ENCODE measurements at places on chromosomes 1 and 21.

GRCh38 chr1:84365225-84366221, 32.8 kb upstream of the DNASE2B start:
- DNase-seq: no peak

DNA sequence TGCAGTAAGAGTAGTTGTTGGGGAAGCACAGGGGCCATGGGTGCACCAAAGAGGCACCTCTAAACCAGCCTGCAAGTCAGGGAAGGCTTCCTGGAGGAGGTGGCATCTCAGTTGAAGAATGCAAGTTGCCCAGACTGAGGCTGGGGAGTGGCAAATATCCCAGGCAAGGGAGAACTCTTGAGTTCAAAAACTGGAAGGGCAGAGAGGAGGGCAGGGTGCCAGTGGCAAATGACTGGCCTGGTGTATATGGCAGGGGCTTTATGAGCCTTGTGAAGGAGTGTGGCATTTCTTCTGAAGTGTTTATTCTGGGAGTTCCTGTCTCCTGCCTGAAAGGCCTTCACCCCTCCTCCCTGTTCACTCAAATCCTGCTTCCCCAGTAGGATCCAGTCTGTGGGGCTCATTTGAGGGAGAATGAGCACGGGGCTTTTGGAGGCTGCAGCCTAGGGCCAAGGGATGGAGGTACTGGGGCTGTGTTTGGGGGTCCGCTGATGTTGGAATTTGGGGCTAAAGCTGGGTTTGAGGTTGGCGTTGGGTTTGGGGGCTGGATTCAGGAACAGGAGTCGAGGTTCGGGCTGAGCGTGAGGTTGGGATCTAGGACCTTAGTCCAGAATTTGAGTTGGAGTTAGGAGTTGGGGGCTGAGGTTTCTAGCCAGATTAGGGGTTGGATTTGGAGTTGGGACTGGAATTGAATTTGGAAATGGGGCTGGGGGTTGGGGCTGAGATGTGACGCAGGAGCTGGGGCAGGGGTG, at the start of gene TMEM125:
Gene TMEM125 (plus strand): TSS at position 357 of the 749 bp plus-strand sequence. CDS start 2,740 bp downstream, outside the sequence.
- DNase-seq: no peak

DNA sequence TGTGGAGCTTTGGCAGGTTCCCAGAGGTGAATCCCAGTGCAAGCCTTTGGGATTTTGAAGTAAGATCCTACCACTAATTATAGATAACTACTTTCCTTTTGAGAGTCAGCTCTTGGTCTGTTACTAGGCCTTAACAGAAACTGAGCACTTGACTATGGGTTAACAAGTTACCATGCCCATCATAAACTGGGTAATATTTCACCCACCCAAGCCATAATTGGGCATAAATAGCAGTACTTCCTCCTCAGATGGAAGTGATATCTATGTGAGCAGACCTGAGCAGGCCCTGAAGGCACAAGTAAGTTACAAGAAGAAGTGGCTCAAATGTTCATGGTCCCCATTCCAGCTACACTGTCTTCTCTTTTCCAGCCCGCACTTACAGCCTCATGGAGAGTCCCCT, 475.9 kb downstream of the LRRIQ3 start:
- no peak for DNase-seq

GRCh38 chr1:69076631-69077030, 491.1 kb upstream of the LRRC7 start:
- DNase-seq: no peak

DNA sequence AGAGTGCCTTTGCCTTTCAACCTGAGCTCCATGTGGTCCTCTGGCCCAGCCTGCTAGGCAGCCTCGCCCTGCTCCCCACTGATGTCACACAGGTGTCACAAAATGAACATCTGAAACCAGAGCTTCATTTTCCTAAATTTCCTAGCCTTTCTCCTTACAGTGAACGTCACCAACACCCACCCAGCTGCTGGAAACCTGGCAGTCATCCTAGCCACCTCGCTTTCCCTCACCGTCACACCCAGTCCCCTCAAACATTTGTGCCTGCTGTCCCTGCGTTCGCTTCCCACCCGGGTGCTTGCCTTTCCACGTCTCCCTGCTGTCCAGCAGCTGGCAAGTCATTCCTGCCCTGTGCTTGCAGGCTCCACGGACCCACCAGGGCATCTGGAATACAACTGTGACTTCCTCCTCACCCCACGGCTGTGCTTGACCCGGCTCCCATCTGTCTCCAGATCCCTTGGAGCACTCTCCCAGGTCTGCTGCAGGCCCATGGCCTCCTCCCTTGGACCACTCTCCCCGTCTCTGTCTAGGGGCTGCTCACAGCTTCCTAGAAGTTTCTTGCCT, 23.5 kb downstream of the ADARB1 start:
- no peak for DNase-seq

GRCh38 chr1:153288634-153289275, 24.0 kb downstream of the PGLYRP3 start:
- no peak for DNase-seq

- no peak for DNase-seq
Measured at GRCh38 chr1:212667223-212668139, 32.2 kb downstream of the BATF3 start.
